D721Med (cell line): ENCODE measurements at places on chromosomes 7 and 10.

- no peak for DNase-seq
These were observed 653 bp upstream of the ADRB1 start for GRCh38 chr10:114042895-114043531.

GRCh38 chr10:104613406-104613805, 27.7 kb upstream of the SORCS3 start:
- no peak for DNase-seq

DNA sequence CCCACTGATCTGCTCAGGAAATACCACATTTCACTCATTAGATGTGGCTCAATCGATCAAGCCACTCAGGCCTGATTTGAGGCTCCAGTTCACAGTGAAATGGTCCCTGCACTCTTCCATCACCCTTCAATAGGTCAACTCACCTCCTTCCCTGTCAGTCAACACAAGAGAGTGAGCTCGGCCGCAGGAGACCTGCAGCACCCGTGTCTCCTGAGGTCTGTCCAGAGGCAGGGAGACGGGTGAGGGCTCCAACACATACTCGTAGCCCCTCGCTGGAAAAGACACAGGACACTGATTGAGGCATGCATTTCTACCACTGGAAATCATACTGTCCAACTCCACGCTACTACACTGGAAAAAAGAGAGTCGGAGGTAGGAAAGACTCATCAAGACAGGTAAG, 7.1 kb downstream of the RCC1L start:
- DNase-seq = no peak

- DNase-seq = no peak
These were observed 82.9 kb downstream of the ELFN1 start for GRCh38 chr7:1752771-1753563.

DNA sequence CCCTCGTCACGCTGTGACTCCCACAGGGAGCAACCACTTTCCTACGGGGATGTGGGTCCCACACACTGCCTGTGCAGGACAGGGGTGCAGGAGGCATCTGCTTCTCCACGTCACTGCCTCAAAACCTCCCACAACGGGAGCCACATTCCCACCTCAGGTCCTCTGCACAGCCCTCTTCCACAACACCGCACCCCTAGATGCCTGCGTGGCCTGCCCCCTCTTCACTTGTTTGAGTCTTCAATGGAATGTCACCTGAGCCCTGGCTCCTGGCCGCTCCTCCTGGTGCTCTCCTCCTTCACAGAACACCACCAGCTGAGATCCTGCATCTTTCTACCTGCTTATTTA, 73.6 kb downstream of the MAD1L1 start:
- no peak for DNase-seq

DNA sequence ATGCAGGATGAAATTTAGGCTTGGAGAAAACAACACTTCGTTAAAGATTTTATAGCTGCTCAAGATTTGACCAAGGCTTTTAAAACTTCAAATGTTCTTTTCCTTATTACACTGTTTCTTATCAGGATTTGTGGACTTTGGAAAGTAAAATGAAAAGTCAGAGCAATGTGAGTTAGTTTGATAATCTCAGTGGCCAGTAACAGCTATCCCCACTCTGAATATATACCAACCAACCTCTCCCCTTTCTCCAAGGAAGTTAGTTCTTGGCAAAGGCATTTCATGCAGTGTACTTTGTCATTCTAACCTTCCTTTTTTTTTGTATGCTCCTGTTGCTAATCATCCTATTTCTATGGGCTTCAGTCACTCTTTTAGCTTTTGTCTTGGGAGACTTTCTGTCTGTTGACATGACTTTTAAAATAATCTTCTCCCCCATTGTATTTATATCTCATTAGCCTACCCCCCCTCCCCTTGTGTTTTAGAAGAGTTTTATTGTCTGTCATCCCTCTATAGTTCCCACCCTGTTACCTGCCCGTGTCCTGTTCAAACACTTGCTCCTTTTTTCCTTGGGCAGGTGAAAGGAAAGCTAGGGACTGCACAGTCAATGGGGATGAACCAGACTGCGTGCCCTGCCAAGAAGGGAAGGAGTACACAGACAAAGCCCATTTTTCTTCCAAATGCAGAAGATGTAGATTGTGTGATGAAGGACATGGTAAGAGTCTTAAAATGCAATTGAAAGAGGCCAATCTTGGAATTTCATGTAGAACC, 16.7 kb downstream of the FAS start:
- no peak for DNase-seq

DNA sequence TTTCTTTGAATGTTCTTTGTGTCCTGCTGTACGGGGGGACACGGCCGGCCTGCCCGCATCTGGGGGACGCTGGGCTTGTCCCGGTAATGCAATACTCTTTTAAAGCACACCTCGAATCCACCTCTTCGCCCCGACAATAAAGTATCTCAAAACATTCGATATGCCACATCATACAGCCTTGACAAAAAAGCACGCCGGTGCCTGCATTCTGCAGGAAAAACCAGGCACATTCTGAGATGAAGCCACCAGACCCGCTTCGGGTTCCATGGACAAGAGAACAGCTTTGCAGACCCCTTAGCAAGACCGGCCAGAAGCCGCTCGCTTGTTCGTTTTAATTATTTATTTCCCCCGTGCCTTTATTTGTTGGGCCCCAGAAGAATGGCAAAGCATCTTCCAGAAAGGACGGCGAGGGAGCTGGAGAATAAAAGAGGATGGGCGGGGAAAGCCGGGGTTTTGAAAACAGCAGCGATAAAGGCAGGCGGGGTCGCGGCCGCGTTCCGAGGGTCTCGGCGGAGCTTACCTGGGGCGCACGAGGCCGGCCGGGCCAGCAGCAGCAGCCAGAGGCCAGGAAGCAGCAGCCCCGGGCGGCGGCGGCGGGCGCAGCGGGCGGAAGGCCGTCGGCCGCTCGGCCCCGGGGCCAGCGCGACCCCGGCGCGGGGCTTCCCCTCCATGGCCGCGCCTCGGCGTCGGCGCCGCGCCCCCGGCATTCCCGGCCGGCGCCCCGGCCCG, 462 bp downstream of the KIAA1549 start:
- no peak for DNase-seq

GRCh38 chr7:35259523-35259908, 5.6 kb upstream of the TBX20 start:
- no peak for DNase-seq

- no peak for DNase-seq
These were observed 92.0 kb downstream of the ZFAND4 start for GRCh38 chr10:45580371-45581215.

- DNase-seq = no peak
These were observed 85.0 kb downstream of the PODXL start for GRCh38 chr7:131471250-131472004.

DNA sequence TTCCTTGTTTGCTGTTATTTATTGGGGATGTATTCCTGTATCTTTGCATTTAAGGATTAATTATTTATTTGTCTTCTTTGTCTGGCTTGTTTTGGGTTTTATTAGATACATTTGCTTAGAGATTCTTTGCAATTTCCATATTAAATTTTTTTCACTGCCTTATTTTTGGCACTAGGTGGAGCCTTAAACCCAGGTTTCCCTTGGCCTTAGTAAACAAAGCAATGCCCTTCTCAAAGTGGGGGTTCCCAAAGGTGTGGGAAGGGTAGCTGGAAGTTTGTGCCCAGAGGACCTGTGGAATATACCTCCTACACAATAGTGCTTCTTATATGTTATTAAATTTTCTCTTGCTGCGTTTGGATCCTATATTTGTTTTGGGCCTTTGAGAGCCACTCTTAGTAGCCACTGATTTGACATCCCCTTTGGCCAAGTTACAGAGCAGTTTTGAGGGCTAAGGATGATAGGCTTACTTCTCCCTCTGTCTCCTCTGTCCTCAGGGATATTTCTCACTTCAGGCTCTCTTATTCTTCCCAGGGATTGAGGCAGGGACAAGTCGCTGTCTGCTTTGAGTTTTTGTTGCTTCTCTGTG, 162.3 kb downstream of the ITGB1 start:
- DNase-seq = no peak

- DNase-seq = no peak
These were observed 91.6 kb downstream of the RAB11FIP2 start for GRCh38 chr10:117955176-117955575.

DNA sequence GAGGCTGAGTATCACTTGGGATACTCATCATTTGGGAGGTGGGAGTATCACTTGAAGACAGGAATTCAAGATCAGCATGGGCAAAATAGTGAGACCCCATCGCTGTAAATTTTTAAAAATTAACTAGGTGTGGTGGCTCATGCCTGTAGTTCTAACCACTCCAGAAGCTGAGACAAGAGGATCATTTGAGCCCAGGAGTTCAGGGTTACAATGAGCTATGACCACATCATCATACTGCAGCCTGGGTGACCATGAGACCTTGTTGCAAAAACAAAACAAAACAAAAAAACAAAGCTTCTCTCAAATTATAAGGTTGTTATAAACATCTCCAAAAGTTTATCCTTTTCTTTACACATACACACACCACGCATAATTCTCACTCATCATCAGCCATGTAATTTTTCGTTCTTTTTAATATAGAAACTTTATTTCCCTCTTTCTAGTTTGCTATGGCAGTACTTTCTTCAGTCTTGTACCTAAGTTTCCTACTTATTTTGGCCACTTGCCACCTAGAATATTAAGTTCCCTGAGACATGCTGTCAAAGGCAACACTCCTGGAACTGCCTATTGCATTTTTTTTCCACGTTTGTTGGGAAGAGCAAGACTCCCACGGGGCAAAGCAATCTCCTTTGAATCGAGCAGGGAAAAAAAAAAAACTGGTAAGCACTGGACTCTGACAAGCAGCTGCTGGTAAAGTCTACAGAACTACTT, 37.1 kb downstream of the SKIDA1 start:
- DNase-seq = no peak

GRCh38 chr7:130394421-130395195, 14.3 kb downstream of the CPA1 start:
- DNase-seq = no peak

- DNase-seq = no peak
These were observed 3.0 kb downstream of the CALN1 start for GRCh38 chr7:72408966-72409637.

GRCh38 chr7:102393467-102393866, 2.7 kb upstream of the PRKRIP1 start:
- DNase-seq = no peak

DNA sequence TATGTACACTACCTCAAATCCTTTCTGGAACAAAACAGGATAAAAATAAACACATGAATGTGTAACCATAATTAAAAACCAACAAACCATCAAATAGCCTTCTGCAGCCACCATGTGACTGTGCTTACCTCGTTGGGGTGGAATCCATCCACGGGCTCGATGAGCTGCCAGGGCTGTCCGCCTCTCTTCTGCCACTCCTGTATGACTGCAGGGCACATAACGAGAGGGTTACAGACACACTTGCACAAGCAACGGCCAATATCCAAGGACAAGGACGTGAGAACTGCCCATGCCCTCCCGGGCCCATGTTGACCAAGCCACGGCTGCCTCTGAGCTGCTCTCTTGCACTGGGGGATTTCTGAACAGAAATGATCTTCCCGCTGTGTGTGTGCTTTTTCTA, 132.2 kb downstream of the ANLN start:
- DNase-seq = no peak

- DNase-seq = no peak
These were observed 363.3 kb downstream of the TNS3 start for GRCh38 chr7:47218378-47219176.

GRCh38 chr7:23022258-23022769, 8.4 kb upstream of the HYCC1 start:
- DNase-seq = no peak

GRCh38 chr10:23194966-23195845, 3.1 kb downstream of the PTF1A start:
- DNase-seq = no peak

DNA sequence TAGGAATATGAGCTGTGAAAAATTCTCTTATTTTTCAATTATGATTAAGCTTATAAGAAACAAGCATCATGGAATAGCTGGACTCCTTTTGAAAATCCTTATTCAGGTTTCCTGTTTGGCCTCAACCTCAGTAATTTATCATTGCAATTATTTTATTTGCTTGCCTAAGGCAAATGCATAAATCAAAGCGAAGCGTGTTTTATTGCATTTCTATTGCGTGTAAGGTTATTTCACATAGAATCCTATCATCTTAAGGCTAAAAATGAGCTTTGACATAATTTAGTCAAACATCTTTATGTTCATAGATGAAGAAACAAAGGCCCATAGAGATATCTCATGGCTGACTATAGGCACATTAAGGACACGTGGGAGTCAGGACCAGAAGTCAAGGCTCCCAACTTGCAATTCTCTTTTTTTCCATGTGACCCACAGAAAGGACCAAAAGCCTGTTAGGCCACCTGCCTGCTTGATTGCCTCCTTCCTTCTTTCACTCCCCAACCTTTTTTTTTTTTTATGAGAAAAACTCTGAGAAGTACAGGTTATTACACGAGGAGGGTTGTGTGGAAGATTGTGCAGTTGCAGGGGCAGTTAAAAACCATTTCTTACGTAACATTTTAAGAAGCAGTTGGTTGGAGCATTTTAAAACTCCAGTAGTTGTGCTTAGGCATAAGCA, 261.0 kb downstream of the HDAC9 start:
- DNase-seq = no peak

GRCh38 chr7:99860281-99861127, 16.3 kb downstream of the OR2AE1 start:
- DNase-seq = no peak

GRCh38 chr7:32091608-32092210, 21.5 kb upstream of the PDE1C start:
- no peak for DNase-seq

- no peak for DNase-seq
These were observed 379.6 kb downstream of the ARL4A start for GRCh38 chr7:13067036-13067435.

- no peak for DNase-seq
These were observed 5.1 kb downstream of the NME8 start for GRCh38 chr7:37853468-37853867.

GRCh38 chr7:2493205-2494164, 17.3 kb upstream of the GRIFIN start:
- no peak for DNase-seq

DNA sequence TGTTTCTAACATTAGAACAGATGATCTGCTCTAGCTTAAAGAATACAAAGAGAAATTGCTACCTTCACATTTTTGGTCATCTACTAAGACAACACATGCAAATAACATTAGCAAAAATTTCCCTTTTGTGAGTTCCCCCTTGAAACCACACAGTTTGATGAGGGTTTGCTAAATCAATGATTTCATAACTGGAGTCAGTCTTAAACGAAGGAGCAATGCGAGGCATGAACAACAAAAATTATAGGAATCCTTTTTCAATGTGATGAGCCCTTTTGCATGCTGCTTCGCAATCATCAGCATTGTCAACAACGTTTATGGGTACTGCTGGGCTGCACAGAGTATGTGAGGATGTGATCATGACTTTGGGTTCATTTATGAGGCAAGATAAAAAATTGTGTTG, 286.4 kb downstream of the C7orf25 start:
- DNase-seq = no peak

- DNase-seq = no peak
These were observed 475.5 kb downstream of the RPS24 start for GRCh38 chr10:78508955-78509748.

DNA sequence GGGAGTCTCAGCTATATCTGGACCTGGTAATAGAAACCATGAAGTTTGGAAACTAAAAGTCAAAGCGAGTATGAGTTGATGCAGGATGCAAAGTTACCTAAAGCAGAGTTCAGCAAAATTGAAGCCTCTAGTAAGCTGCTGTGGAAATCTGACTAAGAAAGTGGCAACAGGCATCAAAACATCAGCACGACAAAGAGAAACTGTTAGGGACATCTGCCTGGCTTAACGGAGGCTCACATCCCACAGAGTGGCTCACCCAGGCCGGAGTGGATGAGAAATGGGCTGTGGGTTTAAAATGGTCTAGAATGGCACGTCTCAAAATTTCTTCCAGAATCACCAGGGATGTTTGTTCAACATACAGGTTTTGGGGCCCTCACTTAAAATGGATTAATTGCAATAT, 164.1 kb upstream of the NPY start:
- no peak for DNase-seq

- DNase-seq = no peak
These were observed 542.6 kb downstream of the DNAJB6 start for GRCh38 chr7:157879391-157879790.
